Upper lobe of right lung (tissue), 1 donor: ENCODE measurements at places on chromosomes 12 and 14. TPM values are rescaled to one million over a fixed set of nuclear protein-coding genes. Genes with fewer than 3 reads are reported as not detected.

GRCh38 chr12:116559162-116559935 lies at the start of gene MAP1LC3B2:
MAP1LC3B2 (plus strand) TSS chr12:116559381; CDS start chr12:116575943, 16,562 bp downstream.
- H3K4me1 ChIP-seq = peaks cover 10% of the 10 kb centered on the region
- no peaks in the 10 kb centered on the region for H3K27me3 ChIP-seq
- no peaks in the 10 kb centered on the region for H3K36me3 ChIP-seq
- DNase-seq = peak; percentile 81
- peak within 1 kb of the TSS; percentile 15 for H3K4me3 ChIP-seq

The SCN8A gene
- 1.1 TPM for total RNA-seq

The TEX52 gene
- not detected for total RNA-seq

GRCh38 chr12:5589054-5589453 lies 157.1 kb downstream of the NTF3 start:
- H3K4me1 ChIP-seq = peaks cover 7% of the 10 kb centered on the region
- H3K27ac ChIP-seq = no peak overlapping the region
- no peaks in the 10 kb centered on the region for H3K27me3 ChIP-seq
- H3K4me3 ChIP-seq = no peak overlapping the region

DNA sequence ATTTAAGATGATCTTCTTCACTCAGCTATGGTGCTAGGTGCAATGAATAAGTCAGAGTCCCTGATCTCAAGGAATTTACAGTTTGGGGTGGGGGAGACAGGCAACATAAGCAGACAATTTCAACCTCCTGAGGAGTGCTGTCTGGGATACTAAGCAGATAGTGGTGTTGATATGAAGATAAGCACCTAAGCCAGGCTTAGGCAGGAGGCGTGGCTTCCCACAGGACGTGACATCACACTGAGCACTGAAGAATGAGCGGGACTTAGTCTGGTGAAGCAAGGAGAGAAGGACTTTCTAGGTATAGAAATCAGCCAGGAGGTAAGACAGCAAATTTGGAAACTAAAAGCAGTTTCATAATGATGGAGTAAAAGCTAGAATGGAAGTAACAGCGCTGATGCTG lies 6.8 kb downstream of the PRPH start:
- peak; percentile 11 for DNase-seq
- no peak overlapping the region for H3K27ac ChIP-seq

The MSRB3 gene
- total RNA-seq = 61.3 TPM

The GYS2 gene
- not detected for total RNA-seq

GRCh38 chr12:112716099-112717093 lies 75.2 kb upstream of the RPH3A start:
- DNase-seq = no peak
- H3K36me3 ChIP-seq = no peaks in the 10 kb centered on the region
- H3K4me3 ChIP-seq = no peak overlapping the region
- H3K4me1 ChIP-seq = no peaks in the 10 kb centered on the region
- H3K27me3 ChIP-seq = no peaks in the 10 kb centered on the region
- no peak overlapping the region for H3K27ac ChIP-seq

DNA sequence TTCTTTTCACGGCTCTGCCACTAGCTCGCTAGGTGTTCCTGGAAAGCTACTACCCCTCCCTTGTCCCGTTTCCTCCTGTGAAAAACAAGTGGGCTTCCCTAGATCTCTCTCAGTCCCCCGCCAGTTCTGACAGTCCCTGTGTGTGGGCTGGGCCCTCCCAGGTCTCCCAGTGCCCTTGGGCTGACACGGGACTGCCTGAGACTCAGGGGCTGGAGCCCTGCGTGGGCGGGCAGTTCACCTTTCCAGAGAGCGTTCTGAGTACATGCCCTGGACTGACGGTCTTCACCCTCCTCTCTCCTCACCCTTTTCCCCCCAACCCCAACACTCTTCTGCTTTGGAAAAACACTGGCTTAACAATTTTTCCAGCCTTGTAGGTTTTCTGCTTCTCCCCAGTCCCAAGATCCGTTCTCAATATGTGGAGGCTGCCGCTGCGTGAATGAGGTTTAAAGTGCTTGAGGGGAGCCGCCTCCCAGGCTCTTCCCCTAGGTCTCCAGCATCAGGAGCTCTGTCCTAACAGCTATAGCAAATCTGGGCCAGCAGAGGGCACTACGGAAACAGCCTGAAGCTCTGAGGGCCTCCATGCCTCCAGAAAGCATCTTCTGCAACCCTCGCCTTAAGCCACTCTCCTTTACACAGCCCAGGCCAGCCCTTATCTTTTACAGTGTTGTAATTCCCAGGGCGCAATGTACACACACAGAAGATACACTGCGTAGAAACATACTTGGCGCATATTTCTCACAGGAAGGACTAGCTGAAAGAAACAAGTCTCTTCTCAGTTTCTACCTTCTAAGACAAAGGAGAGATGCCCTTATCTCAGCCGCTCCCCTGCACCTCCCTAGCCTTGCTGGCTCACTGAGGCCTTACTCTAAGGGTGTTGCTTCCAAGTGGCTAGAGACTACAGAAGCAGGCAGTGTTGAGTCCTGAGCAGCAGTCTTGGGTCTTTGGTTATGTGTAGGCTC lies 10.4 kb upstream of the DCD start:
- no peaks in the 10 kb centered on the region for H3K36me3 ChIP-seq
- H3K27ac ChIP-seq = no peak overlapping the region
- no peak overlapping the region for H3K4me3 ChIP-seq
- no peaks in the 10 kb centered on the region for H3K4me1 ChIP-seq
- no peak for DNase-seq

GRCh38 chr12:43899574-43899973 lies 63.7 kb downstream of the TMEM117 start:
- H3K36me3 ChIP-seq = no peaks in the 10 kb centered on the region
- no peak for DNase-seq
- H3K27ac ChIP-seq = no peak overlapping the region

The OR6C2 gene
- not detected for total RNA-seq

DNA sequence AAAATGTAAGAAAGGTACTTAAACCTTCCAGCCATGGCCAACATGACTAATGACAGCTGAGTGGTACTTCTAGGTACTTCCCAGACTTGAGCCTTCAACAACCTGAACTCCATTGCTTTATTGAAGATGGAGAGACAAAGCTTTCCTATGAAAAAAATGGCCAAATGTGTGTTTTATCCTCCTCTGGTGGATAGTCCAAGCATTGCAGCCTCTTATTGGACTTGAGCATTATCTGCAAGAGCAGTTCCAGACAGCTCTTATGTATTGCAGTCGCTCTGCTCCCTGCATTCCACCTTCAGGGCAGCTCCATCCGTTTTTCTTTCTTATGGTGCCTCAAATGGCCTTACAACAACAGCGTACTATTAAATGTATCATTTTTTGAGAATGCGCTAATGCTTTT lies 588.2 kb downstream of the NRXN3 start:
- no peaks in the 10 kb centered on the region for H3K27me3 ChIP-seq
- H3K27ac ChIP-seq = no peak overlapping the region
- H3K4me1 ChIP-seq = no peaks in the 10 kb centered on the region
- H3K36me3 ChIP-seq = no peaks in the 10 kb centered on the region
- no peak overlapping the region for H3K4me3 ChIP-seq
